Fibroblast of lung (primary cell): ENCODE measurements at places on chromosomes 5 and 9. TPM values are rescaled to one million over a fixed set of nuclear protein-coding genes. Genes with fewer than 3 reads are reported as not detected.

The ANKRD31 gene
- 0.26 and 0.33 TPM in 2 replicates for total RNA-seq

The ANXA1 gene
- 578 and 966 TPM in 2 replicates for total RNA-seq

The IRX2 gene
- 0.26 and 0.33 TPM in 2 replicates for total RNA-seq

The SLC6A3 gene
- total RNA-seq, result not detected in 2 replicates

The GFI1B gene
- under 0.01 TPM in 1 of 2 replicates, not detected in the other for total RNA-seq

The CNOT6 gene
- total RNA-seq, result 11.3 and 12.7 TPM in 2 replicates

The INSYN2B gene
- 2.8 and 3.6 TPM in 2 replicates for total RNA-seq

The SPINK13 gene
- total RNA-seq, result not detected in 2 replicates

The EIF4EBP3 gene
- 1.8 and 2.3 TPM in 2 replicates for total RNA-seq

The CTNNAL1 gene
- total RNA-seq, result 68.4 and 80.6 TPM in 2 replicates

The VCAN gene
- 190 and 227 TPM in 2 replicates for total RNA-seq

The FAM53C gene
- 36.0 and 44.9 TPM in 2 replicates for total RNA-seq

The CEP72 gene
- 1.5 and 2.5 TPM in 2 replicates for total RNA-seq

The RANBP17 gene
- total RNA-seq, result 3.5 and 10.0 TPM in 2 replicates

The ARSI gene
- total RNA-seq, result 5.9 and 8.5 TPM in 2 replicates

The ZDHHC11B gene
- under 0.01 TPM in 2 replicates for total RNA-seq

The IL33 gene
- total RNA-seq, result 1.3 and 19.3 TPM in 2 replicates

The SH2D3C gene
- total RNA-seq, result 0.26 TPM in 1 of 2 replicates, not detected in the other

The MRPL36 gene
- total RNA-seq, result 47.9 and 58.0 TPM in 2 replicates

The ARL14EPL gene
- total RNA-seq, result not detected in 2 replicates

The SLC34A1 gene
- not detected in 2 replicates for total RNA-seq

The ABL1 gene
- total RNA-seq, result 47.8 and 65.4 TPM in 2 replicates

The CDH10 gene
- total RNA-seq, result under 0.01 and 0.17 TPM in 2 replicates

The NDOR1 gene
- total RNA-seq, result 2.6 and 3.1 TPM in 2 replicates

The SPAAR gene
- total RNA-seq, result under 0.01 and 0.17 TPM in 2 replicates

The HTR1A gene
- total RNA-seq, result not detected in 2 replicates

The FRRS1L gene
- total RNA-seq, result 0.17 and 0.26 TPM in 2 replicates

The PCDHGB3 gene
- total RNA-seq, result 3.1 and 5.8 TPM in 2 replicates

The IL11RA gene
- total RNA-seq, result 6.9 and 8.2 TPM in 2 replicates

The CLTA gene
- 238 and 302 TPM in 2 replicates for total RNA-seq

The NTRK2 gene
- total RNA-seq, result 0.26 and 0.66 TPM in 2 replicates

The JAKMIP2 gene
- total RNA-seq, result 0.51 and 1.3 TPM in 2 replicates

The KLHL3 gene
- 1.5 and 2.3 TPM in 2 replicates for total RNA-seq

The EGFLAM gene
- total RNA-seq, result 0.33 and 3.6 TPM in 2 replicates

The MLANA gene
- total RNA-seq, result not detected in 2 replicates

The LIX1 gene
- not detected in 2 replicates for total RNA-seq

The PCDHA6 gene
- total RNA-seq, result 0.51 and 3.6 TPM in 2 replicates

The SERF1A gene
- total RNA-seq, result 2.8 and 4.4 TPM in 2 replicates

The IRX1 gene
- not detected in 2 replicates for total RNA-seq

The PPP1R2B gene
- total RNA-seq, result 0.17 and 0.26 TPM in 2 replicates

The C9orf50 gene
- total RNA-seq, result 0.17 and 0.26 TPM in 2 replicates

The LCN1 gene
- total RNA-seq, result not detected in 2 replicates

The ZFP37 gene
- total RNA-seq, result 2.8 and 5.1 TPM in 2 replicates

The PFN3 gene
- total RNA-seq, result not detected in 2 replicates

The ENDOG gene
- total RNA-seq, result 15.5 and 22.9 TPM in 2 replicates

The GABRG2 gene
- under 0.01 TPM in 1 of 2 replicates, not detected in the other for total RNA-seq

The EPB41L4A gene
- total RNA-seq, result 0.50 and 0.51 TPM in 2 replicates

The SGCD gene
- 21.1 and 67.5 TPM in 2 replicates for total RNA-seq

The EQTN gene
- total RNA-seq, result not detected in 2 replicates

The GLIPR2 gene
- 40.0 and 47.8 TPM in 2 replicates for total RNA-seq

The C6 gene
- 0.26 TPM in 1 of 2 replicates, not detected in the other for total RNA-seq

The SLC25A48 gene
- total RNA-seq, result not detected in 2 replicates

The LRRC19 gene
- not detected in 2 replicates for total RNA-seq

The SYNPO gene
- total RNA-seq, result 5.6 and 6.6 TPM in 2 replicates

The SLC45A2 gene
- under 0.01 TPM in 2 replicates for total RNA-seq

The CRB2 gene
- under 0.01 TPM in 1 of 2 replicates, not detected in the other for total RNA-seq
